ENCODE measurements at places on chromosomes 16 and 17.

- DNase-seq, result no peak
Observed at GRCh38 chr16:25141648-25142047, 30.1 kb downstream of the LCMT1 start.

- DNase-seq, result no peak
Observed at GRCh38 chr16:80324371-80324770, 216.4 kb upstream of the DYNLRB2 start.

GRCh38 chr17:81309140-81309858 lies 14.2 kb upstream of the SLC38A10 start:
- DNase-seq, result peak; percentile 34

DNA sequence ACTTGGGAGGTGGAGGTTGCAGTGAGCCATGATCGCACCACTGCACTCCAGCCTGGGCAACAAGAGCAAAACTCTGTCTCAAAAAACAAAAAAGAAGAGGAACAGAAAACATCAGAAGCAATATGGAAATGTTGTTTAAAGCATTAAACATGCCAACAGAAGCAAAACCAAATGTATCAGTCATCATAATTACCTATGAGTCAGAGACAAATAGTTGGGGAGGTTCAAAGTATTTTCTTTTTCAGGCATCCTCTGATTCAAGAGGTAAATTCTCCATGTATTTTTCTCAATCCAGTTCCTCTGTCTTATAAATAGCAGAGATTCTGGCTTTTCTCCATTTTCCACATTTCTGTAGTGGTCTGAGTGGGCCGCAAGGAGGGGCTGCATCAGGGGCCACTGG lies 2.1 kb upstream of the TM4SF5 start:
- no peak for DNase-seq

- no peak for DNase-seq
Observed at GRCh38 chr16:29645694-29646187, 17.3 kb upstream of the SPN start.

DNA sequence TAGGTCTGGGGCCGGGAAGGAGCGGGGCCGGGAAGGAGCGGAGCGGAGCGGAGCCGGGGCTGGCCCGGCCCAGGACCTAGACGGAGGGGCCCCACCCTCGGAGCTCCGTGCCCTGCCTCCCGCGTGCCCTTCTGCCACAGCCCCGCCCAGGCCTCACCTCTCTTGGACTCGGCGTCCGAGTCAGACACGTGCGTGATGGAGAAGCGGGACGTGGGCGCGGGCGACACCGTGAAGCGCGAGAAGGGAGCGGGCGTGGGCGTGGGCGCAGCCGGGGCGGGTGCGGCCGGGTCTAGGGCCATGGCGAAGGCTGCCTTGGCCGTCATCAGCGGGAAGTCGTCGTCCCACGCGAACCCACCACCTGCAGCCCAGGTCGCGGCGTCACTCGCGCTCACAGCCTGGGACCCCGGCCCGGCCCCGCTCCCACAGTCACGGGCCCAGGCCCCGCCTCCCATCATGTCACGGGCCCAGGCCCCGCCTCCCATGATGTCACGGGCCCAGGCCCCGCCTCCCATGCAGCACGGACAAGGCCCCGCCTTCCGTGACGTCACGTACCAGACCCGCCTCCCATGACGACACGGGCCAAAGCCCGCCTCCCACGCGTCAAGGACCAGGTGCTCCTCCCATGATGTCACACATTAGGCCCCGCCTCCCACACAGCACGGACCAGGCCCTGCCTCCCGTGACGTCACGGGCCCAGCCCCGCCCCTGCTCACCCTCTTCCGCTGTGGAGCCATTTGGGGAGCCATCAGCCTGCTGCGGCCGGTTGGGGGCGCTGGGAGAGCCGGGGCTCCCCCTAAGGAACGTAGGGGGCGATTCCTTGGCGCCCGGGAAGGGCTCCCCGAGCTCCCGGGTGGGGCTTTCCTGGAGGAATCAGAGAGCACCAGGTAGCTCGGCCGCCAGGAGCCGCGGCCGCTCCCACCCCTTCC lies 45.8 kb upstream of the PVALEF start:
- peak; percentile 34 for DNase-seq

DNA sequence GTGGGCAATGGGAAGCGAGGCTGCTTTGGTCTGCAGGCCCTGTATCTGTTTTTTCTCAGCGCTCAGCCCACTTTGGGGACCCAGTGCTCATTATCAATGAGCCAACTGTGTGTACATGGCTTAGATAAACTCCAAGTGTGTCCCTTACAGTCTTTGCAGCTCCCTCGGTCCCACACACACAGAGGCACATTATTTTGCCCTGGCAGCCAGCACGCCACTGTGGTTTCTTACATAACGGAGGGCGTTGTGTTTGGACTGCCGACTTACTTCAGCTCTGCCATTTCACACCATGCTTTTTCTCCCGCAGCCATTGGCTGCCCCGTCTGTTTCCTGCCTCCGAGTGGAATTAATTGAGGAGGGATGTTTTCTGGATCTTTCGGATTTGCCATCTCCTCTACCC lies 56.5 kb upstream of the CLEC18A start:
- DNase-seq, result no peak

- no peak for DNase-seq
Observed at GRCh38 chr17:21297026-21297520, 12.6 kb downstream of the MAP2K3 start.

- no peak for DNase-seq
Observed at GRCh38 chr16:22395960-22396359, 21.5 kb upstream of the CDR2 start.

DNA sequence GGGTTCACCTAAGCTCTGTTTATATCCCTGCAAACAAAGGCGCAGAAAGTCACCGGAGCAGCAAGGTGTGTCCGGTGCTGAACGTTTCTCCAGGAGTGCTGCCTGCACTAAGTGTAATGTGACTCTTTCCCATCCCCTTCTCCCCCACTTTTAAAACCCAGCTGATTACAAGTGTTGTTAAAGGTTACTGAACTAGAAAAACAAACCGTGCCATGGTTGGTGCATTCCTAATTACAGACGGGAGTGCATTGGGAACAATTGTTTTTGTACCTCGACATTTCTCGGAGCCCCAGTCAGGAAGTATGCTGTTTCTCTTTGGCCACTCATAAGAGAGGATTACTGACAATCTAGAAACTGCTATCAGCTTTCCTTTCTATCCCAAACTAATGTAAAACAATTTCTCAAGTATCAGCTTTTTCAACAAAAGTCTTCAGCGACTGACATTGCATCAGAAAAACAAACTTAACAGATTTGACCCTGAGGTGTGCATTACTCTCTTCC lies 441.0 kb upstream of the SALL1 start:
- DNase-seq, result no peak

DNA sequence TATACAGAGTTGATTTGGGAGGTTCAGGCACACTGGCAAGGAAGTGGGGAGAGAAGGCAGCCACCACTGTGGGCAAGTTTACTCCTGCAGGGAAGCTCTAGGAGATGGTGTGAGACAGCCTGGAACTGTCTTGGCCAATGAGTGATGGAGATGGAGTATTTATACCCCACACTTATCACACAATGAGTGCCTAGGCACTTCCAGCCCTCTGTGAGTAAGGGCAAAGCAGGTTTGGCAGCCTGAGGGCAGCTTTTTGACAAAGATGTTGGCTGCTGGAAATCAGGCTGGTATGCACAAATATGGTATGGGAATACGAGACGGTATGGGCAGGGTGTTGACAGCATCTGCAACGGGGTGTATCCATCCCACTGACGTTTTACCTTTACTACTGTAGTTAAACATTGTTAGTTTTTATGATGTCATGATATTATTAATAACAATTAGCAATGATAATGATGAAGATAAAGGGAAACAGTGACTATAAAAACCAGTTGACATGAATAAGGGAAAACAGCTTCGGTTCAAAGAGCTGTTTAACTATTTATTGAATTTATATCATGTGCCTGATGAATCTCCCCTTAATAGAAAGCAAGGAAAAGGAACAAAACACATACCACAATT lies 149.9 kb downstream of the CDK5R1 start:
- no peak for DNase-seq

DNA sequence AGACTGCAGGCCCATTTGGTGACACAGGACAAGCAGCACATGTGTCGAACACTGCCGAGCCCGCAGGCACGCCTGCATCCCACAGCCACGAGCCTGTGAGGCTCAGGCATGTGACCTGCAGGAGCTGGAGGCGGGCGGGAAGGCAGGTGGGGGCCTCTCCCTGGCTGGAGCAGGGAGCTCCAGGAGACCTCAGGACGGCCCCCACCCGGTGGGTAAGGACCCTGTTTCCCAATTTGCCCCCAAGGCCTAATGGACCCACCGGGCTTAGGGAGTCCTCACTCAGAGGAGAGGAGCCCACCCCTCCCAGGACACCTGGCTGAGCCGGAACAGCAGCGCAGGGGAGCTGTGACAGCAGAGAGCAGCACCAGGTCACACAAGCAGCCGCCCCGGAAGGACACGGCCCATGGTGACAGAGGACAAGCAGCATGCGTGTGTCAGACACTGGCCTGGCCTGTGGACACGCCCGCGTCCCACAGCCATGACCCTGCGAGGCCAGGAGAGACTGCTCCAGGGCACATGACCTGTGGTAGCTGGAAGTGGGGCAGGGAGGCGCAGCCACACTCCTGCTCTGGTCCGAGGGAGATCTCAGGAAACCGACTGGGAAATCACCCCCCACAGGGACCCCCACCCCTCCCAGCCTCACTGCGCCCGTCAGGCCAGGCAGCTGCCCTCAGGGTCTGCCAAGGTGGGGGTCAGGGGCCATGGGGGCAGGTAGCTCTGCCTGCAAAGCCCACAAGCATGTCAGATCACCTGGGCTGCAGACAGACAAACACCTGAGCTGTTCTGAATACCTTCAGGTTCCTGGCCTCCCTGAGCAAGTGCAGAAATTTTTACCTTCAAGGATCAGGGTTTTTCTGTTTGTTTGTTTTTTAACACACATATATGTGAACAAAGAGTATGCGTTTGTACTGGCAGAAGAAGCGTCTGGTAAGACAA lies 2.4 kb downstream of the SPSB3 start:
- DNase-seq, result no peak

DNA sequence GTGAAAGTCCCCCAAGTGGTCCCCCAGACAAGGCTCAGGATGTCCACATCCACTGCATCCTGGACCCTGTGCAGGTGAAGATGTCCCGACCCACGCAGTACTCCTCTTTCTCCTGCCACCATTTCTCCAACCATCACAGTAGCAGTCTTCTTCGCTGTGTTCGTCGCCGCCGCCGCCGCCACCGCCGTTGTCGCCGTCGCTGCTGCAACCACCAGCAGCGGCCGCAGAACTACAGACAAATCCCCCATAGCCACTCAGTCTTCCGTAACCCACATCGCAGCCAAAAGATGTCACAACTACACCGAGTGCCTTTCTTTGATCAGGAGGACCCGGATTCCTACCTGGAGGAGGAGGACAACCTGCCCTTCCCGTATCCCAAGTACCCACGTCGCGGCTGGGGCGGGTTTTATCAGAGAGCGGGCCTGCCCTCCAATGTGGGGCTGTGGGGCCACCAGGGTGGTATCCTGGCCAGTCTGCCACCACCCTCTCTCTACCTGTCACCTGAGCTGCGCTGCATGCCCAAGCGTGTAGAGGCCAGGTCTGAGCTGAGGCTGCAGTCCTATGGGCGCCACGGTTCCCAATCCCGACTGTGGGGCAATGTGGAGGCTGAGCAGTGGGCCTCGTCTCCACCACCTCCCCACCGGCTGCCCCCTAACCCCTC lies 917 bp downstream of the SPEM2 start:
- DNase-seq, result no peak

- no peak for DNase-seq
Observed at GRCh38 chr16:17412221-17412620, 58.5 kb downstream of the XYLT1 start.

- no peak for DNase-seq
Observed at GRCh38 chr16:24005577-24005976, 169.8 kb downstream of the PRKCB start.

DNA sequence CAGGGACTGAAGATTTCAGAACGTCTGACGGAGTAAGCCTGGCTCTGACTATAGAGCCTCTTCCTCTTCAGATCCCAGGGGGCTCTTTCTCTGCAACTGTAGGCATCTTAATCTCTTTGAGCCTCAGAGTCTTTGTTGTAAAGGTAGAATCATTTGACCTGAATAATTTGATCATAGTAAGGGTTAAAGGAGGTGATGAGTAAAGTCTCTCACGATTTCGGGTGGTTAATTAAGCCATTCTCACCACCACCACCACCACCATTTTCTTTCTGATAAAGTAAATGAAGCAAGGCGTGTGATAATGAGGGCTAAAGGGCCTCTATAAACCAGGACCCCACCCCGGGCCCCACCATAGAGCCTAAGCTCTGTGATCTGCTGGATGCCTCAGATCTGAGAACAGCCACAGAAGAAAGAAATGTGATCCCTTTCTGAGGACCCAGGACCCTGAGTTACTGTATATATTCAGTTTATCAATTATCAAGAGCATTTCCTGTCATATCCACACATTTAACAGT lies 33.0 kb upstream of the ADAMTS18 start:
- no peak for DNase-seq

- peak; percentile 84 for DNase-seq
Observed at GRCh38 chr17:28398280-28398981, 7.6 kb downstream of the SLC46A1 start.

DNA sequence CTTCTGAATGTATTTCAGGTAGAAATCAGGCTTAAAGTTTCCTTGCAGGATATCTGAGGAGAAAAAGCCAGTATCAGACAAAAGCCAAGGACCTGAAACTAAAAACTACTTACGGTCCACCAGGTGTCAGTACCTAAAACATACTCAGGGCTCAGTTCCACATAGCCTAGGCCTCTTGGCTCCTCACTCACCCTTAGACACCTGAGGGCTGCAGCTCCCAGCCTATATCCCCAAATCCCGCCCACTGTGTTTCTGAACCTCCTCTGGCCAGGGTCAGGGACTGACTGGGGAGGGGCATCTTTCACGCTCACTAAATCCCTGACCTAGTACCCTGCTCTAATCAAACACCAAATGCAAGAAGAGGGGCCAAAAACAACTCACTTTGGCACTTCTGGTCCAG lies 8.8 kb upstream of the ROGDI start:
- DNase-seq, result no peak

DNA sequence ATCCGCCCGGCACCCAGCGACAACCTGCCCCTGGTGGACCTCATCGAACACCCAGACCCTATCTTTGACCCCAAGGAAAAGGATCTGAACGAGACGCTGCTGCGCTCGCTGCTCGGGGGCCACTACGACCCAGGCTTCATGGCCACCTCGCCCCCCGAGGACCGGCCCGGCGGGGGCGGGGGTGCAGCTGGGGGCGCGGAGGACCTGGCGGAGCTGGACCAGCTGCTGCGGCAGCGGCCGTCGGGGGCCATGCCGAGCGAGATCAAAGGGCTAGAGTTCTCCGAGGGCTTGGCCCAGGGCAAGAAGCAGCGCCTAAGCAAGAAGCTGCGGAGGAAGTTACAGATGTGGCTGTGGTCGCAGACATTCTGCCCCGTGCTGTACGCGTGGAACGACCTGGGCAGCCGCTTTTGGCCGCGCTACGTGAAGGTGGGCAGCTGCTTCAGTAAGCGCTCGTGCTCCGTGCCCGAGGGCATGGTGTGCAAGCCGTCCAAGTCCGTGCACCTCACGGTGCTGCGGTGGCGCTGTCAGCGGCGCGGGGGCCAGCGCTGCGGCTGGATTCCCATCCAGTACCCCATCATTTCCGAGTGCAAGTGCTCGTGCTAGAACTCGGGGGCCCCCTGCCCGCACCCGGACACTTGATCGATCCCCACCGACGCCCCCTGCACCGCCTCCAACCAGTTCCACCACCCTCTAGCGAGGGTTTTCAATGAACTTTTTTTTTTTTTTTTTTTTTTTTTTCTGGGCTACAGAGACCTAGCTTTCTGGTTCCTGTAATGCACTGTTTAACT lies 1.0 kb downstream of the NOG start:
- no peak for DNase-seq

GRCh38 chr17:68706356-68706920 lies 105.3 kb upstream of the FAM20A start:
- no peak for DNase-seq

- DNase-seq, result no peak
Observed at GRCh38 chr16:79394206-79394605, 206.3 kb downstream of the MAF start.

- no peak for DNase-seq
Observed at GRCh38 chr16:70769131-70769530, 31.8 kb downstream of the VAC14 start.

All from RCC 7860 (cell line).